GM04503 (cell line): ENCODE measurements at places on chromosomes 3 and 15.

DNA sequence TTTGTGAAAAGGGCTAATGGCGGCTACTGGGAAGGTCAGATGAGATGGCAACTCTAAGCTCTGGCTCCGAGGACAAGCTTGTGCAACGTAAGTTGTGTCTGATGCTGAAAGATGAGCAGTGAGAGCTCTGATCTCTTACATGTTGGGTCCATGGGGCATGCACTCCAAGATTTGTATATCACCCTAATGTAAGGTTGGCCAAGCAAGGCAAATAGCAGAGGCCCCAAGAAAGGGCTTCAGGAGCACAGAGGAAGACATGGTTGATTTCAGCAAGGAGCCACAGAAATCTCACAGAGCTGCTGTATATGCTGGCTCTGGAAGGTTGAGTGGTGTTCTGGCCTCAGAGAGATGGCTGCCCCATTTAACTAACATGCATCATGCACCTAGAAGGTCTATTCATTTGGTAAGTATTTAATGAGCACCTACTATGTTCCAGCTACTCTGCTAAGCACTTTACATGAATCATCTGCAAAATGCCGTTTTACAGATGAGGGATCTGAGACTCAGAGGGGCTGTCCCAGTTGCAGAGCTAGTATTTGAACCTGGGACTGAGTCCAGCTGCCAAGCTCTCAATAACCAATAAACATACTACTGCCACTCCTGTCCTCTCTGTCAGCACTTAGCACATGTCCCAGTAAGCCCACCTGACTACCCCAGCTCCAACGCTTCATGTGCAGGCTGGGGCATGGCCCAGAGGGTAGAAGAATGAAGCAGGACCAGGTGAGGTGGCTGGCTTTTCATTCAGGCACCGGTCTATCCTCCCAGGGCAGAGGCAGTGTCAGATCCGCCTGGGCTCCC is 27.8 kb upstream of the ATP2B2 start:
- DNase-seq = no peak

DNA sequence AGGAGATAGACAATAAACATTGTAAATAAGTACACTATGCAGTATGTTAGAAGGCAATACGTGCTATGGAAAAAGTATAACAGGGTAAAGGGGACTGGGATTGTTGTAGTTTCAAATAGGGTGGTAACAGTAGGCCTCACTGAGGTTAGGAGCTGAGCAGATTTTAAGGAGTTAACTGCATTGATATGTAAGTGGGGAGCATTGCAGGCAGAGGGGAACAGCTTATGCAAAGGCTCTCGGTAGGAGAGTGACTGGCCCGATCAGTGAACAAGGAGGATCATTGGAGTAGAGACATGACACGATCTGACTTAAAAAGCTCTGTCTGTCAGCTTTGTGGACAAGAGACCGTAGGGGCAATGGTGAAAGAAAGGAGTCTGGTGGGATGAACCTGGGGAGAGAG is 46.8 kb downstream of the PCCB start:
- DNase-seq = no peak

DNA sequence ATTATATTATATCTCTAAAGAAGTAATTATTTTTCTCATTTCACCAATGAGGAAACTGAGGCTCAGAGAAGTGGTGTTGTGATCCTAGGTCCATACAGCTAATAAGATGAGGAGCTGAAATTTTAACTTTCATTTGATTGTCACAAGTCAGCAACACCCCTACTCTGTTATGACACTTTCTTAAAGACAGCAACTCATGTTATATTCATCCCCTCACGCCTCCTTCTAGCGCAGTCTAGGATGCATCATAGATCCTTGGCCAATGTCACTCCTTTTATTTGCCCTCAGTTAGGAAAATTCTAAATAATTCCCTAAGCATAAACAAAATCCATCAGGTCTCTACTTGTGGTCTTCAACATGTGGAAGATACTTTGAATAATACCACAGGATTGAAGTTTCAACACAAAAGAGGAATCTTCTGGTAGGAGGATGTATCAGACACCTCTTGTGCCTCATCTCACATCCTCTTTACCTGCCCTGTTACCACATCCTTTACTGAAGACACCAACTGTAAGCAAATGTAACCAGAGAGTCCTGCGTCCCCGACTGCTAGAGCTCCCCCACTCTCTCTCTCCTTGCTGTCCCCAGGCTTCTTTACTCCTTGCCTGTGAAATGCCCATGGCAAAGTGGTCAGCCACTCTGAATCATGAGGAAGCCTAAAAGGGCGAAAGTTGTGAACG is 53.7 kb downstream of the TRIM42 start:
- DNase-seq = no peak

DNA sequence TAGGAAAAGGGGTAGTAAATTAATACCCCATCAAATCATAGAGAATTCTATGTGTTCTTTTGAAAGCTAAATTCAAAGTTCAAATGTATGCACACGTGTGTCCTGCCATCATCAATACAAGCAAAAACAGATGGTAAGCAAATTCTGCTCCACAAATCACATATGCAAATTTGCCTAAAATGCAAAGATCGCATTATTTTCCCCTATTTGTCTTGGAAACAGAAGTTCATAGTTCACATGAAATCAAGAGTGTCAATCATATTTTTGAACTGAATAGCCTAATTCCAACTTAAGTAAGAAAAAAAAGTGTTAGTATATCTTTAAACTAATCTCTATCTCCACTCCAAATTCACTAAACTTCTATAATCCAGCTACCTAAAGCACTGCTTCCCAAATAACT is 8.5 kb downstream of the ADAM10 start:
- no peak for DNase-seq

- peak; percentile 53 for DNase-seq
Measured at GRCh38 chr15:30903497-30904187, at the start of gene FAN1. Gene FAN1 (plus strand): TSS chr15:30903915. CDS start chr15:30904664, 749 bp downstream.

GRCh38 chr15:90597577-90597976 is 67.9 kb downstream of the CRTC3 start:
- DNase-seq = no peak

GRCh38 chr3:99954914-99955644 is 137.4 kb downstream of the CMSS1 start:
- no peak for DNase-seq

DNA sequence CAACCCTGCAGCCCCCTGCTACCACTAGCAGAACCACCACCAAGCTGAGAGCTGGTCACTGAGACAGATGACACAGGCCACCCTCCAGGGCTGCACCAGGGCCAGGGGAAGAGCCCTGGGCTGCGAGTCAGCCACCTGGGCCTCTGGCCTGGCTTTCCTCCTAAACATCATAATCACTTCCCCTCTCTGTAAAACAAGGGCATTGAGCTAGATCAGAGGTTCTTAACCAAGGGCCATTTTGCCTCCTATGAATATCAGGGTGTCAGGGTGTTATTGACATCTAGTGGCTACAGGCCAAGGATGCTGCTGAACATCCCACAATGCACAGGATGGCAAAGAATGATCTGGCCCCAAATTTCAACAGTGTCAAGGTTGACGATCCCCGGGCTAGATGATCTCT is 25.2 kb downstream of the TLE3 start:
- no peak for DNase-seq

DNA sequence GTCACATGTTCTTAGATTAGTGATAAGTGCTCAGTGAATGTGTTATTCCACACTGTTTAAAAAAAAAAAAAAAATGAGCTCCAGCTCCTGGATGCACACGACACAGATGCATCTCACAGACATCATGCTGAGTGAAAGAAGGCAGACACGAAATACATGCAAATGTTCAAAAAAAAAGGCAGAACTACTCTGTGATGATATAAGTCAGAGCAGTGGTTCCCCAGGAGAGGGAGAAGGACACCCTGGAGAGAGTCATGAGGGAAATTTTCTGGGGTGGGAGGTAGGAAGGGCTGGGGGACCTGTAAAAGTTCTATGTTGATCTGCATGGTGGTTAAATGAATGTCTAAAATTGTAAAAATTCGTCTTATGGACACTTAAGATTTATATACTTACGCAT is 4.3 kb downstream of the CSRNP1 start:
- no peak for DNase-seq

DNA sequence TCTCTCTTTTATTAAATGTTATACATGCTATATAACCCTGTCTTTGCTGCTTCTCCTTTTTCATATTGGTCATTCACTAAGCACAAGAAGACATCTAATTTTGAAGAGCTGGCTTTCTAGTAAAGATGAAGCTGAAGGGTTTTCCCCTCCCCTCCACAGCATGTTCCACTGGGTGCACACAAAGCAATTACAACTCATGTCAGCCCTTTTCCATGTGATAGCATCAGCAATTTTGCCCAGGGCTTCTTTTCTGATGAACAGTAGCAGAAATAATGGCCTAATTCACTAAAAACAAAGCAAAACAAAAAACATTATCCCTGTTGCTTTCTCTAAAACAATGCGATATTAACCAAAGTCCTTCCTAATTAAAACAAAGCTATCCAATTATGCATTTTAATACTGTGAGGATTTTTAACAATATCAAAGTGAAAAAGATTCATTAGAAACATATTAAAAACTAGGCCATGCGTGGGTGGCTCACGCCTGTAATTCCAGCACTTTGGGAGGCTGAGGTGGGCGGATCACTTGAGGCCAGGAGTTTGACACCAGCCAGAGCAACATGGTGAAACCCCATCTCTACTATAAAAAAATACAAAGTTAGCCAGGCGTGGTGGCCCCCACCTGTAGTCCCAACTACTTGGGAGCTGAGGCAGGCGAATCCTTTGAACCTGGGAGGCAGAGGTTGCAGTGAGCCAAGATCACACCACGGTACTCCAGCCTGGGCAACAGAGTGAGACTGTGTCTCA is 12.2 kb upstream of the PIK3R4 start:
- no peak for DNase-seq

DNA sequence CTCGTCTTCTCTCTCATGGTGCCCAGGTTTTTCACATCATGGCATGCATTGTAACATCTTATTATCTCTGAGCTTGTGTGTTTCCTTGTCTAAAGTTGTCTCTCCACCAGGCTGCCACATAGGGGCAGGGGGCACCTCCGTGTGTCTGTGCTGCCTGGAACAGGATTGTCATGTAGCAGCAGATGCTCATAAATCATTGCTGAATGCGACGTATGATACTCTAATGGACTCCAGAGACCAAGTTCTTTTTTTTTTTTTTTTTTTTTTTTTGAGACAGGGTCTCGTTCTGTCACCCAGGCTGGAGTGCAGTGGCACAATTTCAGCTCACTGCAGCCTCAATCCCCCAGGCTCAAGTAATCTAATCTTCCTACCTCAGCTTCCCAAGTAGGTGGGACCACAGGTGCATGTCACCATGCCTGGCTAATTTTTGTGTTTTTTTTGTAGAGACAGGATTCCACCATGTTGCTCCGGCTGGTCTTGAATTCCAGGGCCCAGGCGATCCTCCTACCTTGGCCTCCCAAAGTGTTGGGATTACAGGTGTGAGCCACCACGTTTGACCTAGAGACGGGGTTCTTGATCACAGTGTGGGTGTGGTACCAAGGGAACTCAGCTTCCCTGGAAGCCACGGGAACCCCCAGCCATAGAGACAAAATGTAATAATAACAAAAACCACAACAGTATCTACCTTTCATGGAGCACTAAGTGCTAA is 4.7 kb upstream of the DNASE1L3 start:
- DNase-seq = no peak

- no peak for DNase-seq
Measured at GRCh38 chr3:159123877-159124276, 322.0 kb downstream of the MFSD1 start.
